IMR-90 (cell line): ENCODE measurements at places on chromosomes 12 and 14. TPM values are rescaled to one million over a fixed set of nuclear protein-coding genes. Genes with fewer than 3 reads are reported as not detected.

DNA sequence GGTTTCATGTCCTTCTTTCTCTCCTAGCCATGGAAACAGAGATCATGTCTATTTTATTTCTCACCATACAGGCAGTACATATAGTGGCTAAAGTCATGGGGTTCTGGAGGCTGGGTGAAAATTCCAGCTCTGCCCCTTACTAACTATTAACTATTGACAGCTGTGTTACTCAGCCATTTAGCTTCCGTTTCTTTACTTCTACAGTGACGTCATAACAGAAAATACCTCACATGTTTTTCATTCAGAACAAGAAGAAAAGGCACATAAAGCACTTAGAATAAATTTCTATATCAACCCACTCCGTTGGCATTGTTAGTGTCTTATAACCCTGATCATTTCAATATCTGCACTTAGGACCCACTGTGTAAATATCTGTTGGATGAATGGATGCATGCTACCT lies 1506.9 kb upstream of the TMEM132C start:
- DNase-seq = no peak

Gene NTS
- polyA plus RNA-seq = not detected in 2 replicates

DNA sequence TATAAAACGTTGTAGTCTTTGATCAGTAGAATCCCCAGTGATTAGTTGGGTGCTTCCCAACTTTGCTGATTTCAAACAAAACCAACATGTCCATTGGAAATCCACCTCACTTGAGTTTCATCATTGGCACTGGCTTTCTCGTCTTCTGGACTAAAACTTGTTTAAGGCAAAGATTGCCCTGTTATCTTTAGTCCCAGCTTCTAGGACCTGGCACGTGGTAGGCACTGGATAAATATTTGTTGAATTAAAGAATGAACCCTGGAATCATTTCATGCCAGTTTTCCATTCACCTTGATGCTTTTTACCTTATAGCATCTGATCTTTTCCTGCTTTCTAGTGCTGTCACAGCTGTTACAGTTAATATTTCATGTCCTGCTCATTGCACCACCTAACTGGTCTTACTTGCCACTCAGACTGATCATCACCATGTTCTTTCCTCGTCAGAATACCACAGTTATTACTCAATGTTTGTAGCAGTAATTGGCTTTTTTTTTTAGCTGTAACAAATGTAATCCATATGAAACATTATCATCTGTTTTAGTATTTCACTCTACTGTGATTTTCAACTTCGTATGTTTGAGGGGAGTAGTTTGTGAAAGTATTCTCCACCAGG lies 7.3 kb upstream of the C12orf50 start:
- peak; percentile 59 for DNase-seq

GRCh38 chr14:64465831-64466554 lies 694 bp downstream of the AKAP5 start:
- DNase-seq = peak; percentile 61

DNA sequence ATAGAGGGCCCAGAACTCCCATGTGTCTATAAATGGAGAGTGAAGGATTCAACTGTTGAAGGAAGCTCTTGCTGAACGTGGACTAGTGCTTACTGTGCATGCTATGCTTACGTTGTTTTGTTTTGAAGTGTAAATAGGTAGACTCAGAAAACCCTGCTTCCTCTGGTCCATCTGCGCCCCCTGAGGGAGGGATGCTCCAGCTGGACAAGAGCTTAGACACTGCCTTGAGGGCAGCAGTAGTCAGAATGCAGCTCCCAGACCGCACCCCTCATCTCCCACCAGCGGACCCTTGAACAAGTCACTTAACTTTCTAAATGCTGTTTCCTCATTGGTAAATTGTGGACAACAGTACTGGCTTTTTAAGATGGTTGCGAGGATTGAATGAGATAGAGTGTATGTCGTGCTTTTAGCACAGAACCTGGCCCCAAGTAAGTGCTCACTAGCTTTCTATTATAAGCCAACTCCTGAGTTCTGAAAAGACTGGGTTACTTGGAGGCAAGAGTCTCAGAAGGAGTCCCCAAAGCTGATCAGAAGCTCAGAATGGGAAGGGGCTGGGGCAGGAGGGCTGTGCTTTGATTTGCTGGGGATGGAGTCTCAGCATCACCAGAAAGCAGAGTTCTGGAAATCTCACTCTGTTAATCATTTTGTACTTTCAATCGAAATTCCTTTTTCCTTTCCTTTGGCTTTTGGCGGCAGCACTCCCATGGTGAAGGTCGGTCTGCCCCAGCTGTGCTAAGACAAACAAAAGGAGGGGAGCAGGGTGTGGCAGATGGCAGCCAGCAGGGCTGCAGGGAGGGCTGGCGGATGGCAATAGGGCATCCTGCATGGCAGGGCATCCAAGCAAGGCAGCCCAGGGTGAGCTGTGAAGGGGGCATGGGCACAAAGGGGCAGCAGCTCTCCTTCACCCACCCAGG lies 15.6 kb downstream of the AGAP2 start:
- no peak for DNase-seq
